Gastroesophageal sphincter (tissue), 4 donors: ENCODE measurements at places on chromosomes 5 and 9.

DNA sequence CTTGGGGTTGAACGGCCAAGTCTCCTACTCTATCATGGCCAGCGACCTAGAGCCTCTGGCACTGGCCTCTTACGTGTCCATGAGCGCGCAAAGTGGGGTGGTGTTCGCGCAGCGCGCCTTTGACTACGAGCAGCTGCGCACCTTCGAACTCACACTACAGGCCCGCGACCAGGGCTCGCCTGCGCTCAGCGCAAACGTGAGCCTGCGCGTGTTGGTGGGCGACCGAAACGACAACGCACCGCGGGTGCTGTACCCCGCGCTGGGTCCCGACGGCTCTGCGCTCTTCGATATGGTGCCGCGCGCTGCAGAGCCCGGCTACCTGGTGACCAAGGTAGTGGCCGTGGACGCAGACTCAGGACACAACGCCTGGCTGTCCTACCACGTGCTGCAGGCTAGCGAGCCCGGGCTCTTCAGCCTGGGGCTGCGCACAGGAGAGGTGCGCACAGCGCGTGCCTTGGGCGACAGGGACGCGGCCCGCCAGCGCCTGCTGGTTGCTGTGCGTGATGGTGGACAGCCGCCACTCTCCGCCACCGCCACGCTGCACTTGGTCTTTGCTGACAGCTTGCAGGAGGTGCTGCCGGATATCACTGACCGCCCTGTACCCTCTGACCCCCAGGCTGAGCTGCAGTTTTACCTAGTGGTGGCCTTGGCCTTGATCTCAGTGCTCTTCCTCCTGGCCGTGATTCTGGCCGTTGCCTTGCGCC is 2.0 kb downstream of the PCDHGB5 start:
- ATAC-seq, result no peak

GRCh38 chr9:134643222-134643671 is 1.6 kb downstream of the COL5A1 start:
- ATAC-seq, result no peak

DNA sequence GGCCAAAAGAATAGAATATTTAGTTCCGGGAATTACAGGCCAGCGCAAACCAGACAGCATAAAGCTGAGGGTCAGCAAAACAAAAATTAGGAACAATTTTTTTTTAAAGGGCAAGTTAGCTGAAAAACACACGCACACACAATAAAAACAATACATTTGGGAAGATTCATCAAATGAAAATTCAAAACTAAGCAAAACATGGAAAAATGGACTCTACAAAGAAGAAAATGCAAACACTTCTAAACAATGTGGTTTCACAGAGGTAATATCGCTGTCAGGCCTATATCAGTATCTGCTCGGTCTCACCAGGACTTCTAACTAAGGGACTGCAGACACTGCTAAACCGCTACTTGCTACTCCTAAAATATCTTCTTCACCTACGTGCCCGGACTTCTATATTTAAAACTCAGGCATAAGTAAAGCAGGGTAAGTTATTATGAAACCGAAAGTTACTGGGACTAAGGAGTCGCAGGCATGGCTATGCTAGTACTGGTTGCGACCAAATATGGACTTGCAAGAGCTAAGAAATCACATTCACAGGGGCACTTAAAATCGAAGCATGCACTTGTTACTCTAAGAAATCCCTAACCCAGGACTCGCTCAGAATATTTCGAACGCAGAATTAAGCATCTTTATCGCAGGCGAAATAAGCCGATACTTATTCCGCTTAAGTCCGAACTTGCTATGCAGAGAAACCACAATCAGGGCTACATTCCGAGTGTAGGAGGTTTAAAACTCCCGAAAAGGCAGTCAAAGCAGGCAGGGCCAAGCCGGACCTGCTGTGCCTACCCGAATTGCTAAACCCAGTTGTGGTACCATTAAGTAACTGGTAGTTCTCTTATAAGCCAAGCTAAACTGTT is 2.3 kb downstream of the ANXA2R start:
- no peak for ATAC-seq

- ATAC-seq, result no peak
Observed at GRCh38 chr9:37187292-37187691, 66.9 kb downstream of the ZCCHC7 start.
